ENCODE measurements at places on chromosomes 5 and 9.
A peak's percentile ranks its signal among the peaks of the same experiment; 100 is the strongest.

GRCh38 chr5:76849419-76850291 is at the start of gene S100Z:
TSS of gene S100Z (plus strand) at chr5:76850014. CDS start at chr5:76875360, 25,346 bp downstream.
- no peak for DNase-seq

- no peak for DNase-seq
These were observed 39.2 kb upstream of the SPDL1 start for GRCh38 chr5:169544264-169544950.

- no peak for DNase-seq
These were observed 4.9 kb downstream of the HSPB3 start for GRCh38 chr5:54460181-54460919.

GRCh38 chr9:133514460-133515239 is 10.1 kb downstream of the MYMK start:
- no peak for DNase-seq

GRCh38 chr9:111178331-111179055 is 140.2 kb upstream of the LPAR1 start:
- no peak for DNase-seq

DNA sequence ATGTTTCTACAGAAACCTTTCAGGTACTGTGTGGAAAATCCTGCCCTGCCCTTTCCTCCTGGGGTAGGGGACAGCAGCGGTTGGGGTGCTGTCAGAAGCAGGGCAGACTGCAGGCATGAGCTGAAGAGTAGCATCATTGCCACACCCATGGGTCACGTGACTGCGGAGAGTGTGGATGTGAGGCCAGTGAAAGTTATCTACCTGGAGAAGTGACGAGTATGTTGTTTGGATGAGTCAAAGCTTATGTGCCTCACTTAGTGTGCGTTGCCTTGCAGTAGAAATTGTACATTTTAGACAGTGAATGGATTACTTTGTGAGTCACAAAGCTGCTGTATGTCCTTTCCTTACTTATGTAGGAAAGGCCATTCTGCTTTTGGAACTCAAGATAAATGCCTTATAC is 21.7 kb upstream of the ACTBL2 start:
- DNase-seq: no peak

- no peak for DNase-seq
These were observed 29.9 kb downstream of the CLINT1 start for GRCh38 chr5:157828944-157829639.

DNA sequence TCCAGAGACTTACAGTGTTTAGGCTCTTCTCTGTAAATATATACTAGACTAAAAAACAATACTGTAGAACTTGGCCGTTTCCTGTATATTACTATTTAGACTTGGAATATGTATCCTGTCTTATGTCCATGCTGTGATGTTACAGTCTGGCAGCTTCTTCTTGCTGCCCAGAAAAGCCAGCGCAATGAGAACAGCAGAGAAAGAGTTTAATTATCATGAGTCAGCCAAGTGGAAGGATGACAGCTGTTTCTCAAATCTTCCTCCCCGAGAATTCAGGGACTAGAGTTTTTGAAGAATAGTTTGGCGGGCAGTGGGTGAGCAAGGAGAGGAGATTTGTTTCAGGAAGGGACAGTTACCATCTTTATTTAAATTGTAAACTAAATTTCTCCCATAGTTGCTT is 37.5 kb downstream of the NAA35 start:
- DNase-seq: no peak

- DNase-seq: no peak
These were observed 161.9 kb downstream of the ZSWIM6 start for GRCh38 chr5:61493973-61494372.

DNA sequence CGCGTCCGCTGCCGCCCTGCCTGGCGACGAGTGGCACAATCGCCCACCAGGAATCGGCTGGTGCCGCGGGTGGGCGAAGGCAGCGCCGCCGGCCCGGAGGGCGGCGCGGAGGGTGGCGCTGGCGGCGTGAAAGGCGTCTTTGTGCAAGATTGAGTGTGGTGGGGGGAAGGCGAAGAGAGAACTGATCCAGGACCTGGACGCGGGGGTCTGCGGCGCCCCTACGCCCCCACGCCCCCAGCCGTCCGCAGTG is 4.6 kb upstream of the RGMB start:
- no peak for DNase-seq

GRCh38 chr5:45862763-45863162 is 166.6 kb upstream of the HCN1 start:
- no peak for DNase-seq

GRCh38 chr5:172758077-172758833 is 12.7 kb downstream of the DUSP1 start:
- DNase-seq: no peak

- DNase-seq: no peak
These were observed 90.8 kb downstream of the CAAP1 start for GRCh38 chr9:26801772-26802171.

GRCh38 chr9:13137426-13137825 is 142.1 kb downstream of the MPDZ start:
- DNase-seq: no peak

DNA sequence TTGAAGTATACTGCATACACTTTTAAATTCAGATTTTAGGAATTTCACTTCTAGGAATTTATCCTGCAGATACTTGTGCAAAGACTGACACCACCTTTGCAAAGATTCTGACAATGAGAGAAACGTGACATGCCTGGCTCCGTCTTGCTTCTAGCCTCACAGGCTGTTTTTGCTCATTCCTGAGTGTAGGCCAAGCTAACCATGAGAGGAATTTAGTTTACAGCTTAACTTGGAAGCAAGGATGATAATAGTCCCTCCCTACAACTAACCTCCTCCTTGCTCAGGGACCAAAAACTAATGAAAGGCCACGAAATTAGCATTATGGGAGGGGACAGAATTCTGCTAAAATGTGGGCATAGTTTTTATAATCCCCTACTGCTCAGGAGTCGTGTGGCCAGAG is 31.1 kb downstream of the C5orf22 start:
- no peak for DNase-seq

DNA sequence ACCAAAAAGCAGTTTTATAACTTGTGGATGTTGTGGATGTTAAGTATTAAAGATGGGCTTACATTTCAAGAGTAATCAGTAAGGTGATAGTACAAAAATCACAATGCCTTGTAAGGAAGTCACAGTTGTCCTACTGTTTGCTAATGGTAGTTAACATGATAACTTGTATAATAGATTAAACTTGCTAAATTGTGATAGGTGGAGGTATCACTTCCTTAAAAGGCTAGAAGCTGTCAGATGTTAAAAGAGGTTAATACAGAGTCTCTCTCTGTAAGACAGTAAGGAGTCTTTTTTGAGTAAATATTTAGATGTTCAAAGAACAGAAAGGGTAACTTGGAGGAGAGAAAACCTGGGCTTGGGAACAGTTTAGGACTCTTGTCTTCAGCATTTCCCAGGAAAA is 14.2 kb upstream of the MACIR start:
- no peak for DNase-seq

- DNase-seq: no peak
These were observed 52.7 kb downstream of the CDKN2A start for GRCh38 chr9:21941337-21941995.

GRCh38 chr5:66454186-66455078 is 141.8 kb upstream of the MAST4 start:
- no peak for DNase-seq

DNA sequence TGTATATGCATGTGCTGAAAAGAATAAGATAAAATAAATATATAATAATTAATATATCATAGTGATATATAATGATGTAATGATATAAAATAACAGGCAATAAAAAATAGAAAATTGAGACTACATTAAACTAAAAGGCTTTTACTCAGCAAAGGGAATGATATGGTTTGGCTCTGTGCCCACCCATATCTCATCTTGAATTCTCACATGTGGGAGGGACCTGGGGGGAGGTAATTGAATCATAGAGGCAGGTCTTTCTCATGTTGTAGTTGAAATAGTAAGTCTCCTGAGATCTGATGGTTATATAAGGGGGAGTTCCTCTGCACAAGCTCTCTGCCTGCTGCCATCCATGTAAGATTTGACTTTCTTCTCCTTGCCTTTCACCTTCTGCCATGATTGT is 1550.9 kb upstream of the CDH6 start:
- no peak for DNase-seq

DNA sequence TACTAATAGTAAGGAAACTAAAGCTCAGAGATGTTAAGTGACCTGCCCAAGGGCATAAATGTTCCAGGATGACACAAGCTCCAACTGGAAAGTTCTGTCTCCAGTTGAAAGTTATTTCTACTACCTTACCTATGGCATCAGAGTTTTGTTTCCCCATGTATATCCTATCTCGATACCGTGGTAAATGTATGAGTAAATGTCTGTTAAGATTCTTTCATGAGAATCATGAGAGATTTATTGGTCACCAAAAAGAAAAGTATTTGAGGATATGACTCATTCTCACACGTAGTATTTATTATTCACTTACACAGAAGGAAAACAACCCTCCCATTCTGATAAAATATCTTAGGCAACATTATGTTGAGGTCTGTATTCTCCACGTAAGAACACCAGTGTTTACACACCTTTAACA is 11.1 kb upstream of the SHOC1 start:
- DNase-seq: no peak

- peak; percentile 29 for DNase-seq
These were observed 33.6 kb upstream of the GABRP start for GRCh38 chr5:170749911-170750431.

DNA sequence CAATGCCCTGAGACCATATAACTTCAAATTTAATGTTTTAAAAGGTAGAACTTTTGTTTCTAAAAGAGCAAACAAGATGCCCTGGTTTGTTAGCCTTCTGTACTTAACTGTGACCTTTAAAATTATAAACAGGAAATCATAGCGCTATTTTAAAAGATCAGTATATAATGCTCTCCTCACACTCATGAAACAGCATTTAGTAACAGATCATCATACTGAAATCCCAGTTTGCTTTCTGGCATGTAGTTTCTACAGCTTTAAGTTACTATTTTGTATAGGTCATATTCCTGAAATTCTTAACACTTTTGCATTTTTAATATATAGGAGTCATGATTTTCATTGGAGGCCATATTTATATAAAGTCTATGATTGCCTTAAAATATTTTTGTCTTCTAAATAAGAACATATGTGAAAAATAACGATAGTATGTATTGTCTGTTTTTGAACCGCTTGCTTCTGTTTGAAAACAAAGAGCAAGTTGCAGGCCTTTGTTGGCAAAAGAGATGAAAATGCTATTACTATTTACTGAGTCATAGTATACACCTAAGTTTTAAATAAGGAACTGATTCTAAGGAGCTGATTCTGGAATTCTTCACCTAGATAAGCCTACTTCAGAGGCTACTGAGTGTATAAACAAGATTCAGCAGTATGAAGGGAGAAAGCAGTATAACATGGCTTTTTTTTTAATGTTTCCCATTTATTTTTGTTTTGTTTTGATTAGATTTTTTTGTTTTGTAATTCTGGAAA is 20.5 kb downstream of the SRFBP1 start:
- DNase-seq: no peak

- DNase-seq: no peak
These were observed 58.7 kb downstream of the MED27 start for GRCh38 chr9:132020820-132021510.

DNA sequence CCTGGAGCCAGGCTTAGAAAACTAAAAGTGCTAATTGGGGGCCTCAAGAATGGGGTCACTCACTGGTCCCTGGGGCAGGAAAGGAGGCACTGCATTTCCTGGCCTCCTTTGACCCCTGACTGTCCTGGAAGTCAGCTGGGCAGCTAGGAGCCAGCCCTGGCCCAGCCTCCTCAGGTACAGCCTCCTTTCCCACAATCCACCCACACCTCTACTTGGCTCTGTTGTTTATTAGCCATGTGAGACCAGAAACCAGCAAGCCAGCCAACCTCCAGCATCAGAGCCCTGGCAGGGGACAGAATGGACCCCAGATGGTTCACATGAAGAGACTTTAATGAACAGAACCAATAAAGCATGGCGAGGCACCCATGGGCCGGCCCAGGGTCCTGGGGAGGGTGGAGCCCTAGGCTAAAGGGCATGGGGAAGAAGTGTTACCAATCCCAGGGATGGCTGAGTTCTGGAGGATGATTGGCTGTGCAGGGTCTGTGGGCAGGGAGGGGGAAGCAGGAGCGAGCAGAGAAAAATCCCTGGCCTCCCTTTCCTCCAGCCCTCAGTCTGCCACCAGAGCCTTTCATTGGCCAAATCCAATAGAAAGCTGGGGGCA is 55.3 kb upstream of the ANGPTL2 start:
- DNase-seq: peak; percentile 3

DNA sequence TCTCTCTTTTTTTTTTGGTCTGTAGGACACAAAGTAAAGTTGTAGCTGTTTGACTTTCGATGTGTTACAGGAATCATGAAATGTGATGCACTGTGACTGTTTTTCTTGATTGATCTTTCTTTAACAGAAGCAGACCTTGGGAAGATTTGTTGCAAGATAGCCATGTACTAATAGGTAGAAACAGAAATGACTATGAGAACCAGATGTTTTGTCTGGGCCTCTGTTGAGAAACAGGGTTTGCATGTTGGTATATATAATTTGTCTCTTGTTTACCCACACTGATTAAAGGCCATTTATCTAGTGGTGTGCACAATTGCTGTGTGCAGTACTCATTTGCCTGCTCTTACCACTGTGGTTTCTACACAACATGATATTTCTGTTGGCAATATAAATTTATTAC is 125.1 kb downstream of the HACD4 start:
- no peak for DNase-seq

DNA sequence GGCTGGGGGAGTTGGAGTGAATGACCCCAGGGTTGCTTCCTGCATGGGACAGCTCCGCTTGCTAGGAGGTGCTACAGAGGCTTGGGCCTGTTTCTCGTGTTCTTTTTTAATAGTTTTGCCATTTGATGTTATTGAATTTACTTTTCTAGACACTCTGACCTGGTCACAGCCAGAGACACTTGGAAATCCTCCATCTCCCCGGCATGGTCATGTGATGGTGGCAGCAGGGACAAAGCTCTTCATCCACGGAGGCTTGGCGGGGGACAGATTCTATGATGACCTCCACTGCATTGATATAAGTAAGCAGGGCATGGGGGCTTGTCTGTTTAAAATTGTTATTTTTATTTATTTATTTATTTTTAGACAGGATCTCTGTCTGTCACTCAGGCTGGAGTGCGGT is 13.4 kb downstream of the HSPA5 start:
- no peak for DNase-seq

- peak; percentile 21 for DNase-seq
These were observed 16.4 kb downstream of the JADE2 start for GRCh38 chr5:134541736-134542376.

GRCh38 chr9:117720066-117720465 is 15.9 kb downstream of the TLR4 start:
- no peak for DNase-seq
